ENCODE measurements at places on chromosomes 2 and 18.

GRCh38 chr2:224479826-224480225 lies 77.9 kb upstream of the FAM124B start:
- DNase-seq: no peak

DNA sequence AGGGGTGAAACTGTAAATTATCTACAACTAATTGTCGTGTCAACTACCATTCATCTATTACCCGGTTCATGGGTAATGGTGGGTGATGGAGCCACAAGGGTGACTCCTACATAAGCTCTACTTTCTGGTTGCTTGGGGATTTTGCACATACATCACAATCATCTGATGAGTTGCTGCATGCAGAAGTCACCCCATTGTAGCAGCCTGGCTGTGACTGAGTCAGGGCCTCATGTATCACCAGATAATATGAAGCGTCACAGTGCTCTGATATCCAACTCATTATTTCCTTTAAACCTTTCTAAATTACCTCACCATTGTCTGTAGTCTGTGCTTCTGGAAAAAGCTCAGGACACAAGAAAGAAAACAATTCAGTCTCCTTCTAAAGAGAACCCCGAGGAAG lies 32.4 kb upstream of the GORASP2 start:
- no peak for DNase-seq

- no peak for DNase-seq
These were observed 18.5 kb downstream of the TRAK2 start for GRCh38 chr2:201432621-201433393.

DNA sequence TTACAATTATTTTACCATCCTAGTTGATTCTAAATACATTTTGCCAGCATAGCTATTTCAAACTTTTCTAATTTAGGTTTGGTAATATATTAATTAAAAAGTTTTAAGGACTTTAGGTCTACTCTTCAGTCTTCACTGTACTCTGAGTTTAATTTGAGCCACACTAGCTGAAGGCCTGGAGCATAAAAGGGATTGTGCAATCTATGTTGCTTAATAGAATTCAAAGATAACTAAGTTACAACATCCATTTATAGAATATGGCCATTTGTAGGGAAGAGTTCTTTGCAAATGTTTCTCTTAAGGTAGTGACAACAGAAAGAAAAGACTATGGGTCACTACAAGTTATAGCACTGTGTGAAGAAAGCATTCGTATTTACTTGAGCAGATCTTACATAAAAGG lies 702.2 kb upstream of the NRXN1 start:
- DNase-seq: no peak

DNA sequence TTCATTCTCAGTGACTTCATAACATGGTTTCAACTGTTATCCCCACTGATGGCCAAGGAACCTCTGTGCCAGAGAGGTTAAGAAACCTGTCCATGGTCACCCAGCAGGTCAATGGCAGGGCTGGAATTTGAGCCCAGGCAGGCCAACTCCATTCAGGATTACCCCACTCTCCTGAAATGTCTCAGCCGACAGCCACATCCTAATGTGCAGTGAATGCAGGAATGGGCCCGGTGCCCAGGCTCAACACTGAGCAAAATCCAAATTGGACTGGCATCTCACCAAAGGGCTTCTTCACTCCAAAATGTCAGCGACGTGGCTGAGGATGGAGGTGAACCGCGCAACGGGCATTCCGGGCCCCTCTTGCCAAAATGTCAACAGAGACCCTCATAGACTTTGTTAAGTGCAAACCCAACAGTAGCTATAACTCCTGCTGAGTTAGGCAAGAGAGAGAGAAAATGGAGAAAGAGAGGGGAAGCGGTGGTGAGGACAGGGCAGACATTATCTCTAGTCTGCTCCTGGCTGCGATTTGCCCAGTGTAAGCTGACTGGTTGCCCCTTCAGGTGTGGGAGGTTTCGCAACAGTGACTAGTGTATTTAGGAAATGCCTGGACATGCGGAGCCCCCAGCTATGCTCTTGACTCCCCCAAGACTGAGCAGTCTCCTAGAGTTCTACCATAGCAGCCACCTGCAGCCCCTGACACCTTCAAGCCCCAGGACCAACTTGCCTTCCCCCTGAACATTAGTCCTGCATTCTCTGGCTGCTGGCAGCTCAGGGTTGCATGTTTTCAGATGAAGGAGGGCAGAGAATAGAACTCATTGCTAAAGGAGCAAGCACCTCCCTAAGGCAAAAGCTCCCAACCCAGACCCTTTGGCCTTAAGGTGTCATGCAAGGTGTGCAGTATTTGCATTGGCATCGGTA lies 167.7 kb downstream of the ANAPC1 start:
- DNase-seq: no peak

DNA sequence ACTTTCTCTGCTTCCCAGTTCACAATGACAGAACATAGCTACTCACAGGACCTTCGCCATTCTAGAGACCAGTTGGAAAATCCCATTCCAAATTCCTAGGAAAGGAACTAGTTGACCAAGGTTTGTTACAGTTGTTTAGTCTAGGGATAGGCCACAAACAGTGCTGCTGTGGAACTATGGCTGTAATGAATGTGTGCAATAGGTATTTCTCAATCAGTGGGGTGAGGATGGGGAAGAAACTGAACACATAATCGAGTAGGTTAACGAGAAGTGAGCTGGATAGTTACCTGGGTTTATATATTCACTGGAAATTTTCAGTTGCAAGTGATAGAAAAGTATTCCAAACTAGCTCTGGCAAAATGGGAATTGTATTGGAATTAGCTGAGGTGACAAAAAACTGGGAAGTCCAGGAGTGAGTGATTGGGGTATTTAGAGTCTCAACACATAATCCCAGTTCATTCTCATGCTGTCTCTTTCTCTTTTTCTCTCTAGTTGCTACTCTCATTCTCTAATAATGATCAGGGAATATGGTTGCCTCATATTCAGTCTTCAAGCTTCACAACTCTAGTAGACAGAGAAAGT lies 18.2 kb upstream of the HMSD start:
- DNase-seq: no peak

DNA sequence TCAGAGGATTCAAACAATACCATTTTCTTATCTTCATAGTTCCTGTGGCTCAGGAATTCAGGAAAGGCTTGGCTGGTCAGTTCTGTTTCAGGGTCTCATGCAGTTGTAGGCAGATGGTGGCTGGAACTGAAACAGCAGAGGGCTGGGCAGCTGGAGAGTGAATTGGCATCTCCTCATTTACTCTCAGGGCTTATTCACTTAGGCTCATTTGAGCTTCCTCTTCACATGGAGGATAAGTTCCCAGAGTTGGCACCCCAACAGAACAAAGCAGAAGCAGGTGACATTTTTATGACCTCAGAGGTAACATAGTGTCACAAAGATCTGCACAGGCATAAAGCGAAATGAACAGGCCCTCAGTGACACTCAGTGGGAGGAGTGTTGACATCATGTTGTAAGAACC lies 66.1 kb downstream of the RBBP8 start:
- no peak for DNase-seq

DNA sequence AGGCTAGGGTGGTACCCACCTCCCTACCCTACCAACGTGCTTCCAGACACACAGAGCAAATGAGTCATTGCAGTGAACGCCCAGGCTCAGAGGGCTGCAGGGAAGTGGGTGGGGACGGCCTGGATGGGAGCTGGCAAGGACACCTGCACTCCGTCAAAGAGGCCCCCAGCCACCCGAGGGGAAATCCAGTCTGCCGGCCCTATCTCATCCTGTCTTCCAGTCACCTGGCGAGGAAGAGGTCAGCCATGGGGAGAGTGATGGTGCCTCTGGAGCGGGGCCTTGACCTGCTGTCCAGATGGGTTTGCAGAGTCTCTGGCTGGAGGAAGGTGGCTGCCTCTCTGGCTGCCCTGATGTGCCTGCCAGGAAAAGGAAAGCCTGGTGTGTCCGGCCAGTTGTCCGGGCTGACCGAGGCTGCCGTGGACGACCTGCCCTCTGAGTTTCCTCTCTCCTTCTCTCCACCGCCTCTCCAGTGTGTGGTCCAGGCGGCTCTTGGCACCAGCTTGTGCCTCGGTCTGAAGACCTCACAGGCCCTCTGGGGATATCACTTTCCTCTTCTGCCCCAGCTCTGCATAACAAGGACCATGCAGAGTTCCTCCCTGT lies 209.7 kb upstream of the COPS8 start:
- no peak for DNase-seq

DNA sequence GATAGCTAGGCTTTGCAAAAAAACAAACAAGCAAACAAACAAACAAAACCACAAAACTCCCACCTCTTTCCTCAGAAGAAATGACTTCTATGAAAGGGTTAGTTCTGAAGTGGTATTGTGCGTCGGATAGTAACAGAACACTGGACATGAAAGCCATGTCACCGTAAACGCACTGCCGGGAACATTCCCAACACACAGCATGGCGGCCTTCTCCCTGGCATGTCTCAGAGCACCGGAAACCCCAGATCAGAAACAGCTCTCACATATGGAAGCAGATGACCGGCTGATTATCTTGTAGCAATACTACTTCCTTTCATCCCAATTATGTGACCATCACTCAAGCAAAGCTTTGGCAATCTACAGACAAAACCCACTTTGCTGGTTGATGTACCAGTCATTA lies 197.8 kb upstream of the PXDN start:
- DNase-seq: no peak

DNA sequence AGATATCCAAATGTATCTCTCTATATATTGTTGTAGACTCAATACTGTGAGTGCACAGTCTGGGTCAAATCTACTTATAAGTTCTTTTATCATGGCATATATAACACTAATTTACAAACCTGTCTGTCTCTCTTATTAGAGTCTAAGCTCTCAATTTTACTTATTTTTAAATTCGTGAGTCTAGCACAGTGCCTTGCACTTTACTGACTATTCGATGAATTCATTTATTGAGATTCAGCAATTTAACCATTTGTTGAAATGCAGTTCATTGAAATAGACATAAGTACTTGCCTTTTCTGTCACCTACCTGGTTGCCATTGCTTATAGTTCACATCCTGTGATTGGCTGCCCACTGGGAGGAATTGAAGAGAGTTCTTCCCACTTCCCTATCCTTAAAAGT lies 10.3 kb upstream of the ALS2 start:
- no peak for DNase-seq

DNA sequence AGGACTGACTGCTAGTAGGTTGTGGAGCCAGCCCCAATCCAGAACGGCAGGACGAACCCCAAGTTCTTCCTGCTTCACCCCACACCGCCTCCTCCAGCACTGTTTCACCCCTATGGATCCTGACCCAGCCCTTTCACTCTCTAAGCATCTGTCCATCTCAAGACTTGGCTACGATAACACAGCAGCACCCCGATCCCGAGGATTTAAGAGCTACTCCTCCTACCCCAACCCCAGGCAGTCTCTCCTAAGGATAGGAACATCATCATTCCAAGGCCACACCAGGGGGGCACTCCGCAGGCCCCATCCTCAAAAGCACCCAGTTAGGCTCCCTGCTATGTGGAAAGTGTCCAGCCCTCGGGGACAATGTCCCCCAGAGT lies 645 bp downstream of the KCTD18 start:
- DNase-seq: no peak

DNA sequence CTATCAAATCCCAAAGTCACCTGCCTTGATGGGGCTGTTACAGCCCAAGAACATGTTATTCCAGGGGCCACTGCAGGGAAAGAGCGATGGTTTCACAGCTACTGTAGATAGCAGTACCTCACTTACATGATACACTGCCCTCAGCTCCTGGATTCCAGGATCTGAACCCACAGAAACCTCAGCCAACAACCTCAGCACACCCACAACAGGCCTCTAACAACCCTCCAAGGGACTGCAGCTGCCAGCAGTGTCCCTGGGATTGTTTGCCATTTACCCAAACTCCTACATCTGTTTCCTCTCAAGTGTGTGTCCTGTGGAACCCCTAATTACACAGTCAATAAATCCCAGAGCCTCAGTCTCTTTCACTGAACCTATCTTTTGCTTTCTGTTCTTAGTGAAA lies 28.2 kb downstream of the OSBPL1A start:
- DNase-seq: no peak

GRCh38 chr2:20868377-20868776 lies 45.5 kb upstream of the LDAH start:
- DNase-seq: no peak

GRCh38 chr2:240024766-240025165 lies 376 bp downstream of the NDUFA10 start:
- no peak for DNase-seq

DNA sequence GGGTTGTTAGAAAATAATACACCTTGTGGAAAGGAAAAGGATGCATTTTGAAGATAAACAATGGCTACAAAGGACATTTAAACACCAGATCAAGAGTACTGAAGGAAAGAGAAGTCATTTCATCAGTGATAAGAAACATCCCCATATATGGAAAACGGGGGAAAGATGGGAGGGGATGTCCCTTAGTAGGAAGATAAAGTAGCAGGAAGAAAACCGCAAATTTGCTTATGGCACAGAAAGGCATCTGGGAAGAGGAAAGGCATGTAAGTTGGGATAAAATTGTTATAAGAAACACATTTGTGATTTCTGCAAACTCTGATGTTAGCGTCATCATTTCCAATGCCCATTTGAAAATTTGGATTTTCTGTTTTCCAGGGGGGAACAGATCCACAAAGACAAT lies 10.5 kb upstream of the LYPD1 start:
- DNase-seq: no peak

DNA sequence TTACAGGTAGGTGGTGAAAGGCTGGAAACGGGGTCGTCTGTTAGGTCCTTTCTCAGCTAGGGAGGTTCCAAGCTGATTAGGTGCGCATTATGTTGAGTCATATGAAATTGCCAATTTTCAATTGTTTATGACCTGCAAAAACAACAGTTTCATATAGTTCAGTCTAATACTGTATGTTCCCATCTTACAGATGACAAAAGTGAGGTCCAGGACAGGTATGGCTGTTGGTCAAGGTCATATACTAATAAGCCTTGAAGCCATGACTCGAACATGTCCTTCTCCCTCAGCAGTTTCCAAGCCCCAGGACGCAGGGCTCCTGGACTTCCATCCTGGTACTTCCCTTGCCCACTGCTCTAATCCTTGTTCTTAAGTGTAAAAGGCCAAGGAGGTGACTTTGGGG lies 81.7 kb upstream of the MCFD2 start:
- DNase-seq: no peak

DNA sequence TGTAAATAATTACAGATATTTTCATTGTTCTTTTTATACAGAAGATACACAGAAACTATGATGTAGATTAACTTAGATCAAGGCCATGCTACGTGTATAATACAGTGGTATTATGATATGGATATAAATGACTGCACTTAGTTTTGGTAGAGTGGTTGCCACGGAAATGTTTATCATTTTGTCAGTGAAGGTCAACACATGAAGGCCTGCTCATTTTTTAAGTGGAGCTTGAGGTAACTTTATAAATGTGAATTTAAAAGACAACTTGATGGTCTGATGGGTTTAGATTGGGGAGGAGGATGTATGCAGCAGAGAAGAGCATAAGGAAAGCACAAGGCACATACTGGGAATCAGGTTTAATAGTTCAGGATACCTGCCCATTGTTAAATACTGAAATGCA lies 14.4 kb upstream of the BBS5 start:
- DNase-seq: no peak

DNA sequence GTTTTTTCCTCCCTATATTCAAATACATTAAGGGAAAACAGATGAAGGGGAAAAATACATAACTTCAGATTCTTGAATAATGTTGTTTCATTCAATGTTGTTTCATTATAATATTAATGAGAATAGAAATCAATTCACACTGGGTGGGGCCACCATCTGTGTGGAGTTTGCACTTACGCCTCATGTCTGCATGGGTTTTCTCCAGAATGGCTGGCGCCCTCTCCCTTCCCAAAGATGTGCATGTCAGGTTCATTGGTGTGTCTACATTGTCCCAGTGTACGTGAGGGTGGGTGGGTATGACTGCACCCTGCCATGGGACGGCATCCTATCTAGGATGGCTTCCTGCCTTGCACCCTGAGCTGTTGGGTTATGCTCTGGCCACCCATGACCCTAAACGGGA lies 51.7 kb downstream of the COBLL1 start:
- no peak for DNase-seq

GRCh38 chr2:174166261-174166660 lies 82.1 kb downstream of the OLA1 start:
- DNase-seq: no peak

All from HS-27A (cell line).